ENCODE measurements at places on chromosomes 1 and 21.

- no peak for DNase-seq
These were observed 179.0 kb downstream of the SLC35F3 start for GRCh38 chr1:234083460-234083859.

GRCh38 chr21:37220433-37220980 is 46.6 kb downstream of the VPS26C start:
- DNase-seq: peak; percentile 64

GRCh38 chr1:209458921-209459320 is 124.6 kb upstream of the CAMK1G start:
- no peak for DNase-seq

- no peak for DNase-seq
These were observed 67.9 kb downstream of the KAZN start for GRCh38 chr1:14666373-14666772.

DNA sequence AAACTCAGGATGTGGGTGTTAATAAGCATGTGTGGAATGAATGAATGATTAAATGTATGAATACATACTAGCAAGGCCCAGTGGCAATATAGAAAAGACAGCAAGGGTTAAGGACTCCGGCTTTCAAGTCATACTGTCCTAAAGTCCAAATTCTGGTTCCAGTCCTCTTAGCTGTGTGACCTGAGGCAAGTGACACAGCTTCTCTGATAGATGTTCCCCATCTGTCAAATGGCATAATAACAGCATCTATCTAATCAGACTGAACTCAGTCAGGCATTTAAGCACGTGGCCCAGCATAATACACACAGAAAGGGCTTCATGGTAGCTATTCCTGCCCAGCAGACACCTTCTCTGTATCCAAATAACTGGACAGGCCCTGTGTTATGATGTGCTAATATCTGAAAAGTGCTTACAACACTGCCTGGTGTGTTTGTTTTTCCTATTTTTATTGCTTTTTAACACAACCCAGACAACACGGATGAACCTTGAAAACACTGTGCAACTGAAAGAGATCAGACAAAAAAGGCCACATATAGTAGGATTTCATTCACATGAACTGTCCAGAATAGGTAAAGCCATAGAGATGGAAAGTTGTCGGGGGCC is 12.4 kb downstream of the ASAP3 start:
- no peak for DNase-seq

GRCh38 chr1:44024031-44024902 is 7.0 kb downstream of the SLC6A9 start:
- DNase-seq: no peak

- DNase-seq: no peak
These were observed 111.8 kb upstream of the PALMD start for GRCh38 chr1:99533909-99534637.

- DNase-seq: no peak
These were observed 725.7 kb downstream of the USP25 start for GRCh38 chr21:16455526-16455925.

DNA sequence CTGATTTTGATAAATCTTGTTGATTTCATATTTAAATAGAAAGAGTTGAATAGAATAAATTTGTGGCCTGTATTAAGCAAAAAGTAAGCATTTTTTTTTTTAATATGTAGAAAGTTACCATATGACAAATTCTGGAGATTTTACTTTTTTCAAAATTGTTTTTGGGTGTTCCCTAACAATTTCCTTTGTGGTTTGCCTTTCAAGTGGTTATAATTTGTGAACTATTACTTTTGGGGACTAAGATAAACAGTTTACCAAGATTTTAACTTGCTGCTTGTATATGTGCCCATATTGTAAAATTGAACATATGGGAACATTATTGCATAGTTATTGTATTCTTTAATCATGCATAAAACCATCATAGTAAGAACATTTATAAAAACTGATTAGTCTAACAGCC is 34.6 kb downstream of the SLC30A7 start:
- DNase-seq: no peak

- no peak for DNase-seq
These were observed 29.2 kb upstream of the KIF1B start for GRCh38 chr1:10181154-10181553.

GRCh38 chr1:59015708-59016107 is 231.9 kb upstream of the JUN start:
- no peak for DNase-seq

- peak; percentile 76 for DNase-seq
These were observed at the start of gene RPF1 for GRCh38 chr1:84478876-84479868. RPF1 (plus strand) TSS chr1:84479266; CDS start chr1:84479282, 16 bp downstream.

Data from NCI-H345 (cell line).